Suprapubic skin (tissue), 4 donors: ENCODE measurements at places on chromosomes 1 and 21.

- no peak for DNase-seq
Measured at GRCh38 chr1:6625584-6626149, 999 bp downstream of the THAP3 start.

DNA sequence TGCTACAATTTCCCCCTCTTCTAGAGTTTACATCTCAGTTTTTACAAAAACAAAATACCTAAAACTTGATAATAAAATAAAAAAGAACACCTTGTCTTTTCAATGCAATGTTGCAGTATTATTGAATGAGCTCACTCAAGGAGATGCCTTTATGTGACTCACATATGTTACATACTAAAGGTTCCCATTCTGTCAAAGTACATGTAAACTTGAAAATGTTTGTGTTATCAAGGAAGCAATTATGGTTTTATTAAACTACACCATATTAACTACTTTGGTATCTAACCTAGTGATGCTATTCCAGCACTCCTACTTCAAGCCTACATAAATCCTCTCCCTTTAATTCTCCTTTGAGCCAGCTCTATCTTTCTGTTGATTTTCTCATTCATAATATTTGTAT is 658.3 kb downstream of the PTPRC start:
- no peak for DNase-seq

DNA sequence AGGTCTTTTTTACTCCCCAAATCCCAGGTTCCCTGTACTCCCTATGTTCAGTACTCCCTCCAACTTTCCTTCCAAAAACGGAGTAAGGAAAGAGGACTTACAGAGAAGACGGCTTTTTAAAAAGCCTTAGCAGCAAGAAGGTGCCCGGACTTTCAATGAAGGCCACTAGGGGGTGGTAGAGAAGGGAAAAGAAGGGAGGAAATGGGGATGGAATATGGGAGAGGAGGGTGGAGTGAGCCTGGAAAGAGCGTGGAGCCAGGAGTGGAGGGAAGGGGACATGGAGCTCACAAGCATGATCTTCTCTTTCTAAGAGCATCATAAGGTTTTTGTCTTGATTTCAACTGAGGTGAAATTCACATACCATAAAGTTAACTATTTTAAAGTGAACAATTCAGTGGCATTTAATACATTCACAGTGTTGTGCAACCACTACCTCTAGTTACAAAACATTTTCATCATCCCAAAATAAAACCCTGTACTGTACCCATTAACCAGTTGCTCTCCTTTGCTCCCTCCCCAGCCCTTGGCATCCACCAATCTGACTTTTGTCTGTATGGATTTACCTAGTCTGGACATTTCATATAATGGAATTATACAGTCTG is 129.9 kb downstream of the ZNF281 start:
- no peak for DNase-seq

DNA sequence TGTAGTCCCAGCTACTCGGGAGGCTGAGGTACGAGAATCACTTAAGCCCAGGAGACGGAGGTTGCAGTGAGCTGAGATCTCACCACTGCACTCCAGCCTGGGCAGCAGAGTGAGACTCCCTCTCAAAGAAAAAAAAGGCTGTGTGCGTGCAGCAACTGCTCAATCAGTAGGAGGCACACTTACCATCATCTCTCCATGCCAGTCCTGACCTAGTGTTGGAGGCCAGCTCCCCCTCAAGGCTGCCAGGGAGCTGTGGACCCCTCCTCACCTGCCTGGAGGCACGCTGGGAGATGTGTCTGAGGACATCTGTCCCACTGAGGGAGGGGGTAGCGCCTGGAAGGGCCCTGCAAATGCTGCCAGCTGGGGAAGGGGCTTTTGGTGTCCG is 11.9 kb downstream of the RPS6KA1 start:
- DNase-seq, result no peak
